ENCODE measurements at places on chromosomes 6 and 20.
A peak's percentile ranks its signal among the peaks of the same experiment; 100 is the strongest.

DNA sequence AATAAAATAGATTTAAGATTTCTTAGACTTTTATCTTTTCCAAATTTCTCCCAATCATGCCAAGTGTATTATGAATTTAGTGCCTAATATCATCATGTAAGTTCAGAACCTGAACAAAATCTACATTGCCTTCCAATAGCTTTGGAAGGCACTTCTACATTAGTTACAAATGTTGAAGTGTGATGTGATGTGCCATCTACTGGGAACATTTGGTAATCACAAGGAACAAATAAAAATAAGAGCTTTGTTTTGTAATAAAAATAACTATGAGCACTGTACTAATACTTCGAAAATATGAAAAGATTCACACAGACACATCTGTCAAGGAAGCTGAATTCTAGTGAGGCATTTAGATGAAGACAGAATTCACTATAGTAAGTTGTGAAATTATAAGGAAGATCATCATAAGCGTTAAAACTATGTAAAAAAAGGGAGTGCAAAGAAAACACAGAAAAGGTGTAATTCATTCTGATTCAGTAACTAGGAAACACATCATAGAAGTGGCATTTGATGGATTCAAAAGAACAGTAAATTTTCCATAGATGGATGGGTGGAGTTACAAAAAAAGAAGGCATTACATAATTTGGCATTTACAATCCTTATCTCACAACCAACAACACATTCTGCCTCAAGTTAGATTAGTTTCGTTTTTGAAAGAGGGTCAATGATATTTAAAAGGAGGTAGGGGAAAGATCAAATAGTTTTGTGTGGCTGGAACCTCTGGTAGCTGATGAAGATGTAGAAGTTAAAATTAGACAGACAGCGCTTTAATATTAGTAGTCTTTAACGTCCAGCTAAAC, 161.0 kb downstream of the ASCC3 start:
- no peak for DNase-seq

GRCh38 chr6:111632468-111633247, 27.0 kb upstream of the TRAF3IP2 start:
- no peak for DNase-seq

DNA sequence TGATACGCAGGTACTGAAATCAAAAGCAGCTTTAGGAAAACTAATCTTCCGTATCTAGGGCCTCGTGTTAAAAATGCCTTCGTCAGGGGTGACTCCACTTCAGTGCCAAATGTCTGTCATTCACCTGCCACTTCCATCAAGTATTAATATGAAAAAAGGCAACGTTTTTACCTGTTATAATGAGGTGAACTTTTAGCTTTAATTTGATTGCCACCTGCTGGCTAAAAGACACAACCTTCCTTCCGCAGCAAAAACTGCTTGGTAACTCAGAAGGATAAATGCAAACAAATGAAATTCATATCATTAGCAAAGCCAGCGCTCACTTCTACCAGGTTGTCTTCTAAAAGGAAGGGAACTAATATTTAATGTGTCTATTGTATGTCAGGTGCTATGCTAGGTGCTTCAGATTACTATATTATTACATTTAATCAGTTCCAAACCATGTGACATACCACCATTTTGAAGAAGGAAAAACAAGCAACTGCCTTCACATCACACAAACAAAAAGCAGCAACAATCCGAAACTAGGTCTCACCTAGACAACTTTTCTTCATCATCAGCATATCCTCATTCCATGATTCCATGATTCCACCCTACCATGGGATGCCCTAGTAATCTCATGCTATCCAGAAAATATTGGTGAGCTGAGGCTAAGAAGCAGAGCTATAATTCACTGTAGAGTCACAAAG, 20.6 kb upstream of the ARHGAP18 start:
- DNase-seq: no peak

DNA sequence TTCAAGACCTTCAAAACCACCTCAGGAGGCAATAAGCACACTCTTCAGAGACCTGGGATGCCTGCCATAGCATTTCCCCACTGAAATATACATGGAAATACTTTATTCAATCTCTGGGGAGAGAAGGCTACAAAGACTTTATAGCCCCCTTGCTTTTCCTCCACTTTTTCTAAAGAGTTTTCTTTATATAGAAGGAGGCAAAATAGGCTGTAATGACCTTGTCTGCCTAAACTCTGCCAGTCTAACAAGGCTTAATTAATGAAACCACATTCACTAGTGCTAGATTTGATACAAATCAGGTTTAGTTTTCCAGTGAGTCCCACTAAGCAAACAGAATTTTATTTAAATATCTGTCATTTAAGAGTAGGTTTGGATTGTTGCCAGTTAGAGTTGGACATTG, 114.9 kb downstream of the ADGRG6 start:
- DNase-seq: peak; percentile 52

GRCh38 chr6:12483712-12484111, 193.6 kb downstream of the EDN1 start:
- DNase-seq: no peak

- no peak for DNase-seq
Observed at GRCh38 chr6:29479560-29479959, 8.2 kb downstream of the MAS1L start.

DNA sequence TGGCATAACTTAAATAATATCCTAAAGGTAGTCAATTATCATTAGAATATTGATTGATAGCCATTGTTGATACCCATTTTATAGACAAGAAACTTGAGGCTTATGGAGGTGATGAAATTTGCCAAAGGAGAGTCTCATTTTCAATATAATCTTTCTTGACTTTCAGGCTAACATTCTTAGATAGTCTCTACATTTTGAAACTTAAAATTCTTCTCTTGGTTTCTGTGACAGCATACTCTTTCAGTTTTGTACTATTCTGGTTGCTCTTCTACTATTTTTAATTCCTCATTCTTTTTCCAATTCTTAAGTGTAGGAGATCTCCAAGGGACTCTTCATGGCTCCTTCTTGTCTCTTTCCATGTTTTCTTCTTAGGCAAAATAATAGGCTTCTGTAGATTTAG, 3.7 kb upstream of the SH3BGRL2 start:
- no peak for DNase-seq

- no peak for DNase-seq
Observed at GRCh38 chr20:11438412-11438811, 479.3 kb upstream of the BTBD3 start.

DNA sequence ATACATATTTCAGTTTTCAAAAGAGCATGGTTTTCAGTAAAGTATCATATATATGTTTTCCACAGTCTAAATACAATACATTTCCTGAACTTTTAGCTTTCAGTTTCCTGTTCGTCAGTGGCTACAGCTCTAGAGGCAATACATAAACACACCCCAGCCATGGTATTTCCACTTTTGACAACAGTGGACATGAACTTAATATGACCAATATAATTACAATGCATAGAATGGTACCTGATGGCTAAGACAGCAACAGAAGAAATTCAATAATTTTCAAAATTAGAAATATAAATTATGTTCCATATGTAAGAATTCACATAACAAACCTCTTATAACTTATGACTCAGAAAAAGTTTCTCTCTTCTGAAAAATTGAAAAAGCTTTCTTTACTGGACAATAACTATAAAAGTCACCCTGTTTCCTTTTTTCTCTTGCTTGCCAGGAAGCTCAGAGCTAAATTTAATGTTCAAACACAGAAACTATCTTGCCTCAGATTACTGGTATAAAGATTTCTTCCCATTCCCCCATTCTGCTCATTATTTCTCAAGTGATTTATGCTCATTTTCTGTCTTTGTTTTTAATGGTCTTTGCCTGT, 19.2 kb downstream of the FKBP5 start:
- DNase-seq: no peak

DNA sequence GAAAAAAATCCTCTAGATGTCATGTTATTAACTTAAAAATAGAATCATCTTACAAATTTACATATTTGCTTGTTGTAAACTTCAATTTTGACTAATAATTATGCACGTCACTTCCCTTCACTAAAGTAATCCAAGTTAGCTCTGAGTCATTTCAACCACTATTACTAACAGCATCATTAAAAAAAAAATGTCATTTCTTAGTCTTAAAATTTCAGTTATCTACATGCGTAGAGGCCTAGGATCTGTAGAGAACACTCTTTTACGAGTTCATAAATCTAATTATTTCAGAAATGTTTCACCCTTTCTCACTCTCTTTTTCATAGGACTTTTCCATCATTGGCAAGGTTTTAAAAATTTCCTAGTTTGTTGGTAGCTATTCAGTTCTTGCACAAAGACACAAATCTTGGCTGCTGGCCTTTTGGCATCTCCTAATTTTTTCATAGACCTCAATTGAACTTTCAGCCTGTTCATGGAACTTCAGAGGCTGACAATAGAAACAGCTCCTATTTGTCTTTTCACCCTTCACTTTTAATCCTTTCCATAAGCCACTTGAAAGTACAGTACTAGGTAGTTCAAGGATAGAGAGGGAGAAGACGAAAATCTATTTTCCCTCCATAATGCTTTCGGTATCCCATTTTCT, 61.5 kb downstream of the OGFRL1 start:
- DNase-seq: no peak

DNA sequence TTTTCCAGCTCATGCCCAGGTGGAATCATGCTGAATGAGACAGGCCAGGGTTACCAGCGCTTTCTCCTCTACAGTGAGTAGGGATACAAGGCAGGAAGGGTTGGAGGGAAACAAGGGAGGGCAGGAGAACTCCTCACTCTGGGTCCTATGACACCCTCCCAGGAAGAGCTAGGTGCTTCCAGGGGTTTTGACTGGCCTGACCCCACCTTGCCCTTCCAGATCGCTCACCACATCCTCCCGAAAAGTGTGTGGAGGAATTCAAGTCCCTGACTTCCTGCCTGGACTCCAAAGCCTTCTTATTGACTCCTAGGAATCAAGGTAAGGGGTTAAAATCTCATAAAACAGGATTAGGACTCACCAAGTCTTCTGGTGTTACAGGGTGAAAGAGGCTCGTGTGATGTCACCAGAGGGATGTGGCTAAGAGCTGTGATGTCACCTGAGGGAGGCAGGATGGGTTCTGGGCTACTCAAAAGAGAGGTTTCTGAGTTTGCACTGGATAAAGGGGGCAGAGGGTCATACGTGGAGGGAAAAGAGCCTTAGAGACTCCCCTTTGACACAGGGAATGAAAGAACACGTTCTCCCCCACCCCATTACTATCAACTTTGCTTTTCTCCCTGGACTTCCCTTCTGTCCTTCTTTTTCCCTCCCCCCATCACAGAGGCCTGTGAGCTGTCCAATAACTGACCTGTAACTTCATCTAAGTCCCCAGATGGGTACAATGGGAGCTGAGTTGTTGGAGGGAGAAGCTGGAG, 1.9 kb downstream of the APOM start:
- no peak for DNase-seq

GRCh38 chr20:16111852-16112412, 461.3 kb downstream of the KIF16B start:
- no peak for DNase-seq

- no peak for DNase-seq
Observed at GRCh38 chr20:20814685-20815084, 102.2 kb upstream of the RALGAPA2 start.

- DNase-seq: no peak
Observed at GRCh38 chr6:90669846-90670245, 83.0 kb upstream of the MAP3K7 start.

DNA sequence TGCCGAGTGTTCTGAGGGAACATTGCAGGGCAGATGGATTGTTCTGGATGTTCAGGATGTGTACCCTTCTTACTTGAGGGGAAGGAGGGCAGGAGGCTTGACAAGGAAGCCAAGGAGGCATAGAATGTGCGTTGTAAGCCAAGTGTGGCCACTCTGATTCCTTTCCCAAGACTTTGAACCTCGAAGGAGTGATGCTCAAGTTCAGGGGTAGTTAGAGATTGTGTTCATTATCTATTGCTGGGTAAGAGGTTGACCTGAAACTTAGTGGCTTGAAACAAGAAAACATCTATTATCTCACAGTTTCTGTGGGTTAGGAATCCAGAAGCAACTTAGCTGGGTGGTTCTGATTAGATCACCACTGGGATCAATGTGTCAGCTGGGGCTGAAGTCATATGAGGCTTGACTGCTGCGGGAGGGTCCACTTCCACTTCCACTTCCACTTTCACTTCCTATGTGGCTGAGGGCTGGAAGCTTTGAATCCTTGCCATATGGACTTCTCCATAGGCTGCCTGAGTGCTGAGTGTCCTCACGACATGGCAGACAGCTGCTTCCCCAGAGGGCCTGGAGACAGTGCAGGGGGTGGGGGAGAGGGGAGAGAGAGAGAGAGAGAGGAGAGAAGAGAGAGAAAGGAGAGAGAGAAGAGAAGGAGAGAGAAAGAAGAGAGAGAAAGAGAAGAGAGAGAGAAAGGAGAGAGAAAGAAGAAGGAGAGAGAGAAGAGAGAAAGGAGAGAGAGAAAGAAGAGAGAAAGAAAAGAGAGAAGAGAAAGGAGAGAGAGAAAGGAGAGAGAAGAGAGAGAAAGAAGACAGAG, 6.9 kb upstream of the CD40 start:
- no peak for DNase-seq
